Activated CD4-positive, alpha-beta T cell treated with anti-CD3 and anti-CD28 coated beads for 24 hours (primary cell): ENCODE measurements at places on chromosomes 16 and 17.

DNA sequence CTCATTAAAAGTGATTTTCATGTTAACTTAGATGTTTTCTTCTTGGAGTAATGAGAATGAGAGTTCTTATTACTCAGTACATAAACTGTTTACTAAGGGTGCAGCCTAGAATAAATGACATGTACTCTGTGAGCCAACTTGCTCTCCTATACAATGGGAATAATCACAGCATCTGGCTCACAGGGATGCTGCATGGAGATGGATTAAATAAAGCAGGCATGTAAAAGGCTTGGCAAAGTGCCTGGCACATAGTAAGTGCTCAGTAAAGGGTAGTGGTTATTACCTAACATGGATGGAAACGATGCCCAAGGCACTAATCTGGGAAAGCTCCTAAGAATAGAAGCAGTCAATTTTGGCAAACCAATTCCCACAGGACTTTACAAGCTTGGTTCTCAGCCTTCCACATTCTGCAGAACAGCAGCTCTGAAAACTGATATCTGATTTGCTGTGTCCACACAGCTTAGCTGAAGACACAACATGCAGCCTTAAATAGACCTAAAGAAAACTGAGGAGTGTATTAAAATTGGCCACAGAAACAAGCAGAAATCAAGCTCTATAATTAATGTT lies 176.1 kb downstream of the ABCC12 start:
- DNase-seq: no peak

GRCh38 chr17:73271072-73271471 lies 9.4 kb upstream of the CPSF4L start:
- DNase-seq: no peak

GRCh38 chr17:10758062-10758461 lies 28.2 kb upstream of the TMEM220 start:
- no peak for DNase-seq

- no peak for DNase-seq
Measured at GRCh38 chr17:29240968-29241963, 5.4 kb upstream of the CRYBA1 start.

GRCh38 chr16:68064791-68065365 lies 20.3 kb upstream of the NFATC3 start:
- DNase-seq: peak; percentile 63

DNA sequence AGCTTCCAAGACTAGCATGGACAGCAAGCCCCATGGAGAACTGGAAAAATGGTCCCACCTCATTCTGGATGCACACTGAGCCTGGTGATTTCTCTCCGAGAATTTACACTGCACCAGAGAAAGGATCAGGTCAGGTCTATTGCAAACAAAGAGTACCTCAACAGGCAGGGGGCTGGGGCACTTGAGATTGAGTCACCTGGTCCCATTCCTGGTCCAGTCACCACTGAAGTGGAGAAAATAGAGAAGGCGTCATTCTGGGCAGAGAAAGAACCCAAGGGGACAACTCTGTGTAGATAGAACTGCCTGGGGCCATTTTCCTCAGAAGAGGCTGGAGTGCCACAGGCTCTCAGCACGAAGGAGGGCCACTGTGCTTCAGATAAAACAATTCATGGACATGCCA lies 38.4 kb downstream of the CENPV start:
- DNase-seq: no peak

DNA sequence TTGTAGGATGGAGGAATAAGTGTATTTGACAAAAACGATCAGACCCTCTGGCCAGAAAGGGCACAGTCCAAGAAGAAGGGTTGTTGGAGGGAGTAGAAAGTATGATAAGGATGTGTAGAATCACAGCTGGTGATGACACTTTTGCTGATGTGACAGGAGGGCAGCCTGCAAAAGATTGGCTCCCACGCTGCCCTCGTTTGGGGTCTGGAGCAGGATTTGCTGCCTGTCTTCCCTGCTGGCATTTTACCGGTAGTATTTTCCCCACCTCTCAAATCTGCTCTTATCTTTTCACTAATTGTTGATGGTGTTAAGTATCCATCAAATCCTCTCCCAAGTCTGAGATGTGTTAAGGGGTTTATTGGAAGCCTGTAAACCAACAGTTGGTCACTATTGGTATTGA lies 208.8 kb downstream of the CCDC182 start:
- no peak for DNase-seq

- DNase-seq: no peak
Measured at GRCh38 chr17:17080781-17081180, 38.5 kb downstream of the MPRIP start.

GRCh38 chr16:59463776-59464175 lies 729.7 kb upstream of the GOT2 start:
- DNase-seq: no peak

DNA sequence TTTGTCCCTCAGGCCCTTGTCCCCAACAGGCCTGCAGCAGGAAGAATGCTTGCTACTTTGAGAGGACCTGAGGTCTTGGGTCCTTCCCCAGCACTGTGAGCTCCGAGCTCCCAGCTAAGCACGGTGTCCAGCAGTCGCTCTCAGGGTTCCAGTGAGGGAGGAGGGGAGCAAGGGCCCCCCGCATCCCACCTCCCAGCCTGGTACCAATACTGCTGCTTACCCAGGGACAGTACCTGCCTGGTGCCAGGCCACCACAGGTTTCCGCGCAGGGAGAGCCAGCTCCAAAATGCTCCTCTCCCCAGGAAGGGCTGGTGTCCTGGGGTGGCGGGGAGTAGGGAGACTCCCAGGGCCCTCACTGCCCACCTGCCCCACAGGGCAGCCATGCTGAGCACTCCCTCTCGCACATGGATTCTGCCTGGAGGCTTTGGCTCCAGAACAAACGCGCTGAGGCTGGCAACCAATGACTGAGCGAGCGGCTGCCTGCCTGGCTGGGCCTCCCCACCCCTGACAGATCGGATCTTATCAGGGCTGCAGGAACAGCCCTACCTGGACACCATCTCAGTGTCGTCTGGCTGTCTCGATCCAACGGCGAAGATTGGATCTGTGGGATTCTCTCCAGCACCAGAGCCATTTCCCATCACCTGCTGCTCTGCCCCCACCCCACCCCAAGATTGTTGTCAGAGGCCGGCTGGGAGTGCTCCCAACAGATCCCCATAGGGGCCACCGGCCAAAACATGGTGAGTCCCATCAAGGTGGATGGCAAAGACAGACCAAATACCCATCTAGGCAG lies 2.4 kb downstream of the DOK4 start:
- no peak for DNase-seq

DNA sequence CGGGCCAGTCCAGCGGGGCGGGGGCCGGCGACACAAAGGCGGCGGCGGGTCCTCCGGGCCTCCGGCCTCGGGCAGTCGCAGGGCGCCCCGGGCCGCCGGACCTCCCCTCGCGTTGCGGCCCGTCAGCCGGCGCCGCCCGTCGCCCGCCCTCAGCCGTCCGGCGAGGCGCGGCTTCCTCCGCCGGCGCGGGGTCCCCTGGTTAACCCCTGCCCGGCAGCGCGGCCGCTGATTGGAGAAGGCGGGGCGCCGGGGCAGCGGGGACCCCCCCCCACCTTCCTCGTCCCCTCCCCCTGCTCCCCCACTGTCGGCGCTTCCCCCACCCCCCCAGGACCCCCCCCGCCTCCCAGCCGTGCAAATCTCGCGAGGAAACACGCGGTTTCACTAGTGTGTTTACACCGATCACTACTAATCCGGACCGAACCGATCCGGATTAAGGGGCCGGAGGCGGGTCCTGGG lies at the start of gene TLK2:
Gene TLK2 (plus strand): TSS at position 402 of the 456 bp plus-strand sequence. CDS start 2,301 bp downstream, outside the sequence.
- peak; percentile 64 for DNase-seq

- DNase-seq: no peak
Measured at GRCh38 chr17:65489413-65490155, 71.9 kb downstream of the AXIN2 start.

GRCh38 chr16:13970708-13971422 lies 50.9 kb downstream of the ERCC4 start:
- no peak for DNase-seq

GRCh38 chr17:57602896-57603295 lies 142.2 kb downstream of the CCDC182 start:
- no peak for DNase-seq

DNA sequence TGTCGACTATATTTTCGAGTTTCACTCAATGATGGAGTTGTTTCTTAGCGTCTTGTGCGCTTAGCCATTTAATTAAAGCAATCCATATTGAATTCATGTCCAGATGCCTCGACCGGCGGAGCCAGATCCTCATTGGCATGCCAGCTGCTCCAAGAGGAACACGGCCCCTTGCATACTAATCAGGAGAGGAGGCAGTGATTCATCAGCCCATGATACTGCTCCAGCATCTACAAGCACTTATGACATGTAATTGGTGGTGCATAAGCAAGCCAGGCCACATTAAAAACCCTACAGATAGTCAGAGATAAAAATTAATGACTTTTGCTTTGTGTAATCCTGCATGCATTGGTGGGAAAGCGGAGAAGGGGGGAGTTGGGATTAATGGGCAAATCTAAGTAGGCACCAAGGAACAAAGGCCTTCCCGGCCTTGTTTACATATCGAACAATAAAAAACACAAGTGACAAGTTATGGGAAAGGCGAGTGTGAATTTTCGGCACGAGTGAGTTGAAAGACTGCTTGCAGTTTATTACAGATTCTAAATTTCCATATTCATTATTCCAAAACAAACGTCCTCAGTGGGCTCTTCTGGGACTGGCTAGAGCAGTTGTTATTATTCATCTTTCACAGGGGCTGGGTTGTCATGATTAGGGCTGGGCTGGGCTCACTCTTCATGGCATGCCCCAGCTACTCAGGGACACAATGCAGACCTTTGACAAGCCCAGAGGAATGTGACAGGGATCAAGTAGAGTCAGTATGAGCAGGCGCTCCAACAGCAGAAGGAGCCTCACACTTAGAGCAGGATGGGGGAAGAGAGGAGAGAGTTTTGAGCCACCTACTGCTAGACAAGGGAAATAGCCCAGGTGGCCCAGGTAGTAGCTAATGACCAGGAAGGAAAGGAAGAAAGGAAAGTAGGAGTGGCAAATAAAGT lies 281.7 kb upstream of the ZFHX3 start:
- no peak for DNase-seq

DNA sequence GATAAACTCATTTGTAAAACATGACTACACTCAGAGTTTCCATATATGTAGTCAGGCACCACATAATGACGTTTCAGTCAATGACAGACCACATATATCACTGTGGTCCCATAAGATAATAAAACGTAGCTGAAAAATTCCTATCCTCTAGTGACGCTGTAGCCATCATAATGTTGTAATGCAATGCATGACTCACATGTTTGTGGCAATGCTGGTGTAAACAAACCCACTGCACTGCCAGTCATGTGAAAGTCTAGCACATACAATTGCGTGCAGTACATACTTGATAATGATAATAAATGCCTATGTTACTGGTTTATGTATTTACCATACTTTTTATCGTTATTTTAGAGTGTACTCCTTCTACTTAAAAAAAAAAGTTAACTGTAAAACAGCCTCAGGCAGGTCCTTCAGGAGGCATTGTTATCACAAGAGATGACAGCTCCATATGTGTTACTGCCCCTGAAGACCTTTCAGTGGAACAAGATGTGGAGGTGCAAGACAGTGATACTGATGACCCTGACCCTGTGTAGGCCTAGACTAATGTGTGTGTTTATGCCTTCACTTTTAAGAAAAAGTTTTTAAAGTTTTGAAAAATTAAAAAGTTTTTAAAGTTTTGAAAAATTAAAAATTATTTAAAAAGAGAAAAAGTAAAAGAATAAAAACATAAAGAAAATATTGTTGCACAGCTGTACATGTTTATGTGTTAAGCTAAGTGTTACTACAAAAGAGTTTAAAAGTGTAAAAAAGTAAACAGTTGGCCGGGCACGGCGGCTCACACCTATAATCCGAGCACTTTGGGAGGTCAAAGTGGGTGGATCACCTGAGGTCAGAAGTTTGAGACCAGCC lies 9.0 kb downstream of the STAT5B start:
- no peak for DNase-seq

GRCh38 chr16:56041556-56042140 lies 149.6 kb upstream of the GNAO1 start:
- peak; percentile 1 for DNase-seq

- DNase-seq: no peak
Measured at GRCh38 chr17:82035488-82035887, 2.0 kb downstream of the DCXR start.

GRCh38 chr17:21218101-21218500 lies 4.1 kb upstream of the TMEM11 start:
- no peak for DNase-seq

- no peak for DNase-seq
Measured at GRCh38 chr16:74577882-74578366, 29.0 kb downstream of the GLG1 start.

GRCh38 chr16:74942566-74942965 lies 42.4 kb downstream of the WDR59 start:
- no peak for DNase-seq

DNA sequence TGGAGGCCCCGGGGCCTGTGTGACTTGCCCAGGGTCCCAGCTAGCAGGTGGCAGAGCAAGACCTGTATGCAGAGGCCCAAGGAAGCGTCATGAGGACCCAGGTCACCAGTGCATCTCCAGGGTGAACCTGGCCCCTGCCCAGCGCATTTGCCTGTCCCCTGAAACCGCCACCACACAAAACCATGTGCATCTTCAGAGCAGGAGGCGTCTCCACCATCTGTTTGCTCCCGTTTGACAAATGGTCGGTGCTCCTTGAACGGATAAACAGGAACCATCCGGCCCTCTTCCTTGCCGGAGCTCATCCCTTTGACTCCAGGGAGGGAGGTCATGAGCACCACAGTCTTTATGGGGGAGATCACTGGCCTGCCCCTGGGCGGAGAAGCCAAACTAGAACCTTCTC lies 62.5 kb downstream of the JPH3 start:
- DNase-seq: no peak

DNA sequence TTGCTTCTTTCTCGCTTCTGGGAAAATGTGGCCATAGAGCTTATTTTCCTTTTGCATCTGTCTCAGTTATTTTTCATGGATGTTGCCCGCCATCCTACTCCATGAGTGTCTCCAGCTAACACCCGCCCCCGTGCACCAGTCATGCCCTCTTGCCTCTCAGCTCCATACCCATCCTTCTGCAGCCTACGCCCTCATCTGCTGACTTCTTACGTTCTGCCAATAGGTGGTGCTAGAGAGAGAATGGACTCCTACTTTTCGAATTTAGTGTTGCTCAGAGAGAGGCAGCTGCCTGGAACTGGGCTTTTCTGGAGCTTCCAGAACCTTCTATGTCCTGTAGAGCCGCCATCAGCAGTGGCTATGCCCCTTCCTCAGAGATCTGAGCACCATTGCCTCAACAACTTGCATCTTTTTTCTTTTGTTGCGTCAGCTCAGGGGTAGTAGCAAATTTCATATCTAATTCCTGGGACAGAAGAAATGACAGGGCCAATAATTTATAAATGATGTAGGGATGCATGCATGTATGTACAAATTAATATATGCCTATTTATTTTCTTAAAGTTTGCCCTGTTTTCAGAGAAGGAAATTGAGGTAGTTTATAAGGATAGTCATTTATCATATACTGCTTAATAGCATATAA lies 119.7 kb upstream of the MYOCD start:
- no peak for DNase-seq

GRCh38 chr17:63945784-63946439 lies 13.8 kb upstream of the CD79B start:
- no peak for DNase-seq

GRCh38 chr16:2485811-2486507 lies 11.0 kb downstream of the TBC1D24 start:
- DNase-seq: no peak

DNA sequence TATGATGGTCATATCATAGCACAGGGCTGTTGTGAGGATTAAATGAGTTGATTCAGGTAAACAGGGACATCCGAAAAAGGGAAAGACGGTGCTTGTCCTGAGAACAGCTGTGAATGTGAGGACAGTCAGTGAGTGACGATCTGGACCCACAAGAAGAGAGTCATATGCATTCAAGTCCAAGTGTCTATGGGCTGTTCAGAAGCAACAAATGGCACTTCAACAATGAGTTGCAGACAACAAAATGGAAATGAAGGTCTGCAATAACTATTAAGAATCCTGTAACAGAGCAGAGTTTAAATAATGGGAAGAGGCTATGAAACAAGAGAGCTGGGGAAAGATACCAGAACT lies 100.3 kb downstream of the ADCY9 start:
- DNase-seq: no peak
